ENCODE measurements at places on chromosomes 4 and X. TPM values are rescaled to one million over a fixed set of nuclear protein-coding genes. Genes with fewer than 3 reads are reported as not detected.

- H3K4me3 ChIP-seq = no peak overlapping the region
- H3K4me1 ChIP-seq = no peaks in the 10 kb centered on the region
- H3K27ac ChIP-seq = no peak overlapping the region
- no peak for DNase-seq
- H3K27me3 ChIP-seq = no peaks in the 10 kb centered on the region
Measured at GRCh38 chr4:149521611-149522425, 293.8 kb downstream of the IQCM start.

DNA sequence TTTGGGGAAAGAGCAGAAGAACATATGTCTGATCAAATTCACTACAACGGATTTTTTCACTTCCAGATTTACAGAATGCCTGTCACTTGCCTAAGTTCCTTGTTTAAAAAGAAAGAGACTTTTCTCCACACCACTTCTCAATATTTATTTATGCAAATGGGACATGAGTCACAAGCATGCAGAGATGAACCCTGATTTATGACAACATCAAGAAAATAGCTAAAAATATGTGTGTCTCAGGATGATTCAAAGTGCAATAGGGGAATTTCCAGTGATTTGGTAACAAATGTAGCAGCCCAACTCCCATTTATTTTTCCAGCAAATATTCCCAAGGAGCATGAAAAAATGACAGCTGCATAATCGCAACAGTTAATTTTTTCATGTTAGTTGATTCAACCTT is 180.4 kb upstream of the FAT1 start:
- H3K27ac ChIP-seq = no peak overlapping the region
- H3K36me3 ChIP-seq = no peaks in the 10 kb centered on the region
- DNase-seq = no peak
- H3K27me3 ChIP-seq = no peaks in the 10 kb centered on the region

DNA sequence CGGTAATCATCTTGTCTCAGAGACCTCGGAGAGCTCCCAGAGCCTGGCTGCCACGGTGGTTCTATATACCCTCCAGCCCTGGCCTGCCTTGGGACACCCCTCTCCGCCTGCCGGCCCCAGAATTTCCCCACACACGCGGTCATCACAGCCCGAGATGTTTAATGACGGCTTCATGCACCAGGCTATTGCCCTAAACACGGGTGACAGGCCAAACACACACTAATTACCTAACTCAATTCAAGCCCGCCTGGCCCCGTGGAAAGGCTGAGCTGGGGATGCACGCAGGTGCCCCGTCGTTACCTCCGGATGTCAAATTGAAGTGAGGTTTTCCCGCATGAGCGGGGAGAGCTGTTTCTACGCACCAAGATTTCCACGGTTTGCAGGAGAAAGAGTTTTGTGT is 72.9 kb upstream of the PPP2R3B start:
- no peaks in the 10 kb centered on the region for H3K4me1 ChIP-seq
- H3K36me3 ChIP-seq = peaks cover 13% of the 10 kb centered on the region
- H3K27me3 ChIP-seq = no peaks in the 10 kb centered on the region

GRCh38 chr4:146981651-146982050 is 36.0 kb upstream of the TTC29 start:
- H3K4me1 ChIP-seq = no peaks in the 10 kb centered on the region
- no peak overlapping the region for H3K27ac ChIP-seq
- no peaks in the 10 kb centered on the region for H3K36me3 ChIP-seq
- DNase-seq = no peak
- H3K4me3 ChIP-seq = no peak overlapping the region

DNA sequence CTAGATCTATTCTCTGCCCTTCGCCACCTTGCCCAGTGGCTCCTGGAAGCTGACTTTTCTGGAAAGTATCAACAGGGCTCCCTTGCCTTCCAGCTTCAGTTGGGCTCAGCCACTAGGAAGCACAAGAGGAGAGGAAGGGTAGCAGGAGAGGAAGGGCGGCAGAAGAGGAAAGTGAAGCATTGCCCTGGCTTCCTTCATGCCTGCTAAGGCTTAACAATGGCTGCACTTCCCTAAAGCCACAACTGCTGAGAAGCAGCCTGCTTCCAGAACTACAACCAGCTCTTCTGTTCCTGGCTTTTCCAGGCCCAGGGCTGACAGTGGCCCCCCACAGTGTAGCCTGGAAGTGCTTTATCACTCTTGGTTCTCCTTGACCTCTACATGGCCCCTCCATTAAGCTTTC is 29.1 kb upstream of the PGM2 start:
- no peaks in the 10 kb centered on the region for H3K36me3 ChIP-seq
- peaks cover 17% of the 10 kb centered on the region for H3K27me3 ChIP-seq
- no peak overlapping the region for H3K4me3 ChIP-seq
- no peak for DNase-seq

GRCh38 chr4:100059467-100059866 is 109.4 kb upstream of the H2AZ1 start:
- H3K27me3 ChIP-seq = peaks cover 14% of the 10 kb centered on the region
- H3K4me3 ChIP-seq = no peak overlapping the region
- H3K36me3 ChIP-seq = no peaks in the 10 kb centered on the region
- no peak overlapping the region for H3K27ac ChIP-seq
- H3K4me1 ChIP-seq = no peaks in the 10 kb centered on the region

DNA sequence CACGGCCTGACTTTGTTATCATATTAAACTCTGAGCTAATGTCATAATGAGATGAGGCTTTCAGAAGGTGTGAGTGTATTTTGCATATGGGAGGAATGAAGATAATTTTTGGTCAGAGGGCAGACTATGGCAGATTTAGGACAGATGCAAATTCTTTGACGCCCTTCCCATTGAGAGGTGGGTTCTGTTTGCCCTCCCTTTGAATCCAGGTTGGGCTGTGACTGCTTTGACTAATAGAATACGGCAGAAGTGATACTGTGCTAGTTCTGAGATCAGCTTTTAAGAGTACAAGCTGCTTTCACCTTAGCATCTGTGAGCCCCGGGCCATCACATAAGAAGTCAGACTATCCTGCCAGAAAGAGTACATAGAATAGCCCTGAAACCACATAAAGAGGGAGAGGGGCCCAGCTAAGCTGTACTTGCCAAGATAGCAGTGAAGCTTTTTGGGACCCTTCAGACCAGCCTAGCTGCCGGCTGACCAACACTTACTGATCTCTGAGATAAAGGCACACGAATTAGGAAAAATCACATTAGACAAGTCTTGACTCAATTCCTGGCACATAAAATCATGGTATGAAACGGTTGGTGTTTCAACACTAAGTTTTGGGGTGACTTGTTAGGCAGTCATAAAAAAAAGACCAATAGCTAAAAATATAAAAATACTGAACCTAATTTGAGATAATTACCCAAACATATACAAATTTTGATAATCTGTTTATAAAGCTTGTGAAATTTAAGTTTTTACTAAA is 166.7 kb upstream of the SH3RF1 start:
- no peak for DNase-seq
- peaks cover 7% of the 10 kb centered on the region for H3K36me3 ChIP-seq
- H3K27me3 ChIP-seq = no peaks in the 10 kb centered on the region
- H3K4me3 ChIP-seq = no peak overlapping the region
- H3K27ac ChIP-seq = no peak overlapping the region

GRCh38 chrX:131958724-131959123 is 64.4 kb upstream of the STK26 start:
- H3K4me3 ChIP-seq = no peak overlapping the region
- H3K27me3 ChIP-seq = no peaks in the 10 kb centered on the region
- no peaks in the 10 kb centered on the region for H3K36me3 ChIP-seq
- peaks cover 2% of the 10 kb centered on the region for H3K4me1 ChIP-seq

- peaks cover 2% of the 10 kb centered on the region for H3K4me1 ChIP-seq
- no peak overlapping the region for H3K4me3 ChIP-seq
- peaks cover 16% of the 10 kb centered on the region for H3K27me3 ChIP-seq
- peaks cover 4% of the 10 kb centered on the region for H3K36me3 ChIP-seq
- no peak overlapping the region for H3K27ac ChIP-seq
Measured at GRCh38 chr4:184960505-184960971, 57.8 kb upstream of the HELT start.

DNA sequence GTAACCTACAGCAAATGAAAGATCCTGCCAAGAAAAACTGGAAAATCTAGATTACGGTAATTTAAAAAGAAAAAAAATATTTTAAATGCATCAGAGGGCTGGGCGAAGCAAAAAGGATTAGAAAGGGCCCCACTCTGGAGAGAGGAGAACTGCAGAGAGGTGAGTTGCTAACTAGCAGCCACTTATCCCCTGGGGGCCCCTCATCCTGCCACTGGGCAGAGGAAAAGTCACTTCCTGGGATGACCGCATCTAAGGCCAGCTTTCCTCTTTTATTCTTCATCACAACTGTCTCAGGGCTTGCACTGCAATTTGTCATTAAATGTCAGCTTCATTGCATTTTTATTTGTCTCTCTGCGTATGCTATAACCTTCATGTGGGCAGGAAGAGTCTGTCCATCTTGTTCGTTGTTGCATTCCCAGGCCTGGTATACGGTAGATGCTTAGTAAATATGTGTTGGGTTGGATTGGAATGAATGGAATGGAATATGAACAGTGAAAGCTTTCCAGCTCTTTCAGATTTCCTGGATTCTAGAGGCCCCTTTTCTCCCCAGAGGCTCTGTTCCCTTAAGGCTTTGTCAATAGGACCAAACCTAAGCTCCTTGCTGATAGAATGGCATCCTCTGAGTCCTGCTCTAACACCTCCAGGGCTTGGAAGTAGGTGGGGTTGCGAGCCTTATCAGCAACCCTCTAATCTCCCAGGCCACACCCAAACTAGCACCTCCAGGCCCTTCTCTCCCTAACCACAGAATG is 58.9 kb downstream of the TLR10 start:
- H3K27ac ChIP-seq = no peak overlapping the region
- peaks cover 22% of the 10 kb centered on the region for H3K4me1 ChIP-seq
- peaks cover 13% of the 10 kb centered on the region for H3K27me3 ChIP-seq
- H3K4me3 ChIP-seq = no peak overlapping the region
- DNase-seq = no peak

DNA sequence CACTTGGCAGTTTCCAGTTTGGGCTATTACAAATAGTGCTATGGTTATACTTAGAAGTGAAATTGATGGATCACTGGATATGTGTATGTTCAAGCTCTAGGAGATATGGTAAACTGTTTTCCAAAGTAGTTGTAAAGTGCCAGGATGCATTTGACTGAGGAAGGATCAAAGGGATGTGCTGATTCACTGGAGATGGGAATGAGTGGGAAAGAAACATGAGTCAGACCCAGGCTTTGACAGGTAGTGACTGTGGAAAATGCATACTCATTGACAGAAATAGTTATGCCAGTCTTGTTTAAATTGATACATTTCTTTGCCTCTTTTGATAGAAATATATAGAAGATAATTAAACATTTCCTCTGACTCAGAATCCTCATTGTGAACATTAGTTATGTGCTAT is 77.9 kb downstream of the CEP135 start:
- peaks cover 12% of the 10 kb centered on the region for H3K4me1 ChIP-seq
- DNase-seq = no peak
- no peak overlapping the region for H3K4me3 ChIP-seq
- H3K36me3 ChIP-seq = peaks cover 41% of the 10 kb centered on the region
- no peaks in the 10 kb centered on the region for H3K27me3 ChIP-seq
- no peak overlapping the region for H3K27ac ChIP-seq

GRCh38 chrX:22057667-22058066 is 25.5 kb downstream of the PHEX start:
- no peak overlapping the region for H3K27ac ChIP-seq
- no peaks in the 10 kb centered on the region for H3K27me3 ChIP-seq
- H3K36me3 ChIP-seq = no peaks in the 10 kb centered on the region

DNA sequence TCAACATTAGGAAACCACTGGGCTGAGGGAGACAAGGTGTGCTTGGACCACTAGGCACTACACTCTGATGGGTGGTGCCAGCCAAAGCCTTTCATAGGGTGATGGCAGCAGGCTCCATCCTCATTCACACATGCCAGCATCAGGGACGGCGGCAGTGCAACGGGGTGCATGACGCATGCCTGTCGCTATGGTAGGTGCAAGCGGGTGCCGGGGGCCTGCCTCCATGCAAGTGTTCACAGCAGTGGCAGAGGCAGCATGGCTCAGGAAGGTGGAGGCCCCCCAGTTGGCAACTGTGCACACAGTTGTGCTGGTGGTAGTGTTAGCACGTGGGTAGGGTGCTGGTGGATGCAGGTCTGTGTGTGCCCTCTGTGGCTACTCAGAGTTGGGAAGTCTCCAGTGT is 184.1 kb downstream of the RELL1 start:
- H3K27ac ChIP-seq = no peak overlapping the region
- DNase-seq = no peak
- H3K27me3 ChIP-seq = peaks cover 7% of the 10 kb centered on the region

DNA sequence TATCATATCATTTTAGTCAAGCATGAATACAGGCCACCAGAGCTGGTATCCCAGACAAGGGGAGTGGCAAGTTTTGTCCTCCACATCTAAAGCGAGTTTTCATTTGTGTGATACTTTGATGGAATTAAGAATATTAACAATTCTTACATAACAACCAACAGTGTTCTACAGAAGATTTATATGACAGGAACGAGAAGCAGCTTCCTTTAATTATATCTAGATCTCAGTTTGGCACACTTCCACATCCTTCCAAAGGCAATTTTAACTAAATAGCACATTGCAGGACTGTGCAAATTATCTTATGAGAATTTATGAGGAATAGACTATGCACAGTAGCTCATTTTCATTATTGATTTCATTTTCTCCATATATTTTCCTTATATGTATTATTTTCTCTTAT is 121.2 kb upstream of the GUCY1A1 start:
- no peaks in the 10 kb centered on the region for H3K4me1 ChIP-seq
- no peaks in the 10 kb centered on the region for H3K36me3 ChIP-seq
- no peak for DNase-seq
- H3K27me3 ChIP-seq = no peaks in the 10 kb centered on the region
- H3K27ac ChIP-seq = no peak overlapping the region

- H3K4me1 ChIP-seq = no peaks in the 10 kb centered on the region
- H3K4me3 ChIP-seq = no peak overlapping the region
- H3K27me3 ChIP-seq = no peaks in the 10 kb centered on the region
- no peak for DNase-seq
- H3K27ac ChIP-seq = no peak overlapping the region
- no peaks in the 10 kb centered on the region for H3K36me3 ChIP-seq
Measured at GRCh38 chr4:80610845-80611677, 275.5 kb downstream of the CFAP299 start.

DNA sequence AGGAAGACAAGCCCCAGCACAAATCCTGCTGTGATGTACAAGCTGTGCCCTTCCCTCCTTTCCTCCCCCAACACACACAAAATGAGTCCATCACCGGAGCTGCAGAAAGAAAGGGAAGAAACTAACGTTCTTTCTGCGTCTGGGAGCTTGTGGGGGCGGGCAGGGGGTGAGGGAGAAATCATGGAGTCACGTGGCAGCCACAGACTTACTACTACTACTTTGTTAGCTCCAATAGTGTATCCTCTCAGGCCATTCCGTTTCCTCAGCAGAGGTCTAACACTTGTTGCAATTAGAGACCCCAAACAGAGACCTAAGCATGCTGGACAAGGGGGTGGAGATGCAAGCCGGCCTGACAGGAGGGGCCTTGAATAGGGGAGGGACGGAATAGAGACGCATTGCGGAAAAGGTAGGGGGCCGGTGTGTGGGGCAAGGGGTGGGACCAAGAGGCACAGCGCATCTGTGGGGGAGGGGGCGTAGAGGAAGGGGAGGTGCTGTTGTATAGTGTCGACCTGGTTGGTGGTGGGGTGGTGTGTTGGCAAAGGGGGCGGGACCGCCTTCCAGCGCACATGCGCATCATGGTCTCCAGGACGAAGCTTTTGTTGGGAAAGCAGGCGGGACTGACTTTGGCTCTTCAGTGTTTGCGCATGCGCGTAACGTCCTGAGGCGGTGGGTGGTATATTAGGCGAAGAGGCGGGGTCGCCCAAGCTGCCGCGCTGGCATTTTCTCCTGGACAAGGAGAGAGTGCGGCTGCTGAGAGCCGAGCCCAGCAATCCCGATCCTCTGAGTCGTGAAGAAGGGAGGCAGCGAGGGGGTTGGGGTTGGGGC is at the start of gene MAGED1:
TSS of gene MAGED1 (plus strand) at position 703 of the 825 bp plus-strand sequence. CDS start 682 bp downstream, outside the sequence.
- H3K27ac ChIP-seq = peak within 1 kb of the TSS; percentile 58
- peak within 1 kb of the TSS; percentile 88 for H3K4me3 ChIP-seq
- H3K27me3 ChIP-seq = no peaks in the 10 kb centered on the region
- peaks cover 7% of the 10 kb centered on the region for H3K36me3 ChIP-seq
- H3K4me1 ChIP-seq = peaks cover 24% of the 10 kb centered on the region
- peak; percentile 74 for DNase-seq

Gene NDNF
- not detected for total RNA-seq

Gene ZC4H2
- 13.1 TPM for total RNA-seq

Gene CABS1
- not detected for total RNA-seq

Gene MAMLD1
- total RNA-seq = 5.1 TPM
